ENCODE measurements at places on chromosomes 5 and 9.

DNA sequence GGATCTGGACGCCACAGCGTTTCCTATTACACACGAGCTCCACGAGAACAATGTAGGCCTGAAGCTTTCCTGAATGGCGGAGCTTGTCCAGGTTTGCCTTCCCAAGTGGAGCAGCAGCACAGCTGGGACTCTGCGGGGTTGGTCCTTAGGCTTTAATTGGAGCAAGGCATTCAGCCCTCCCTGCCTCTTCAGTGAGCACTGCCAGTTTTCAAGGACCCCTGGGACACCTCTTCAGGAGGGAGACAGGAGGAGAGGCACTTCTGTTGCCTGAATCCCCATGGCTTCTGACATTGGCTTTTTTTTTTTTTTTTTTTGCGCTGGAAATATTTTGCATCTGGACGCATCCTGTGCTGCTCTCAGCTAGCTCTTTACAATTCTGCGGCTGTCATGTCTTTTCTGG lies 179.4 kb downstream of the SEMA6A start:
- H3K27ac ChIP-seq: peak overlapping the region; percentile 69
- H3K27me3 ChIP-seq: no peaks in the 10 kb centered on the region
- no peak overlapping the region for H3K4me3 ChIP-seq
- no peak for DNase-seq
- no peaks in the 10 kb centered on the region for H3K36me3 ChIP-seq
- H3K4me1 ChIP-seq: peaks cover 11% of the 10 kb centered on the region

- peaks cover 6% of the 10 kb centered on the region for H3K4me1 ChIP-seq
- H3K36me3 ChIP-seq: peaks cover 22% of the 10 kb centered on the region
- H3K27me3 ChIP-seq: no peaks in the 10 kb centered on the region
- H3K4me3 ChIP-seq: no peak overlapping the region
- H3K27ac ChIP-seq: peak overlapping the region; percentile 50
- DNase-seq: no peak
Observed at GRCh38 chr9:124520206-124520596, 13.0 kb upstream of the NR5A1 start.

DNA sequence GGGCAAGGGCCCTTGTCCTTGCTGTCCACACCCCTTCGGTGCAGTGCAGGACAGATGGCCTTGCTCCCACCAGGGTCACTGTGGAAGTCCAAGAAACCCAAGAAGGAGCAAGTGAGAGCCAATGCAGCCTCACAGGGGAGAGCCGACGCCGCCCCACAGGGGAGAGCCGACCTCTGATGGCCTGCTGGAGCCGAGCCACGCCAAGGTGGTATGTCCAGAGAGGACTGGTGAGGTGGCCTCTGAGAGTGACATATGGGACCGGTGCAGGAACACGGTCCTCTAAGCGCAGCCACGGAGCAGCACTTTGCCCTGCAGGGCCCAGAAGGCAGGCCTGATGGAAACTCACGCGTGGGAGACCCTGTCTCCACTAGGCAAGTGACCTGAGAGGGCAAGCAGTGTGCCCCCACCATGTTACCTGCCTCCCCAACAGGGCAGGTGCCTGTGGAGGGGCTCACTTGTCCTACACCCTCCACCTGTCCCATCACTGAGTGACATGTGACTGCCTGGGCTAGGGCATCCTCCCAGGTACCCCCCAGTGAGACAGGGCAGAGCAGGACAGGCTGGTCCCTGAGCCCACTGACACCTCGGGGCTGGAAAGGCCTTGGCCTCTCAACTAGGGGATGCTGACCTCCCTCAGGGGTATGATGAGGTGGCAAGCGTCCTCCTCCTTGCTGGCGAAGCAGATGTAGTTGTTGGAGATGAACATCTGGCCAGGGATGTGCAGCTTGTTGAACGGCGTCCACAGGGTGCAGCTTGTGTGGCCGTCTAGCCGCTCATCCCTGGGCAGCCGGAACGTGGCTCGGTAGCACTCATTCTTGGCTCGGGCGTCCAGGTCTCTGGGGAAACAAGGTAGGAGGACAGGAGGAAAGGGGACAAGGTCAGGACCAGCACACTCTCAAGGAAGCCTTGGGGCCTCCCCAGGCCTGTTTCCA lies 16.7 kb downstream of the TBC1D9B start:
- no peaks in the 10 kb centered on the region for H3K27me3 ChIP-seq
- H3K27ac ChIP-seq: no peak overlapping the region
- no peaks in the 10 kb centered on the region for H3K4me1 ChIP-seq
- no peak for DNase-seq
- peaks cover 97% of the 10 kb centered on the region for H3K36me3 ChIP-seq
- H3K4me3 ChIP-seq: no peak overlapping the region

GRCh38 chr5:73626814-73627313 lies 868 bp downstream of the ARHGEF28 start:
- no peaks in the 10 kb centered on the region for H3K36me3 ChIP-seq
- no peak overlapping the region for H3K27ac ChIP-seq
- H3K4me1 ChIP-seq: peaks cover 5% of the 10 kb centered on the region
- H3K27me3 ChIP-seq: peaks cover 78% of the 10 kb centered on the region

DNA sequence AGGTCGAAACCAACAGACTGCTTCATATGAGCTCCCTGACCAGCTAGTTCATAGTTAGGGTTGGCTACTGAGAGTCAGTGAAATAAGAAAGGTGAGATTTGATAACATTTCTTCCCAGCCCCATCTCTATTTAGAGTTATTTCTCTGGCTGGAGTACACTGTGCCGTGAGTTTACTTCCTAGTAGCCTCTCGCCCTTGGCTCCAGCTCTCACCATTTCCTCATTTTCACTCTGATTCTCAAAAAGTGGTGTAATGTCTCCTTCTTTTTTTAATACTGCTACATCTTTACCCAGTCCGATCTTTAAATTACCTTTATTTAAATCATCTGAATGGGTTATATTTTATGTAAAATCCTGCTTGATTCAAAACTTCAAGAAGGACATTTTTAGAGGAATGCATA lies 100.4 kb upstream of the FAM174A start:
- H3K4me3 ChIP-seq: no peak overlapping the region
- no peak for DNase-seq
- no peaks in the 10 kb centered on the region for H3K36me3 ChIP-seq
- no peak overlapping the region for H3K27ac ChIP-seq
- H3K27me3 ChIP-seq: no peaks in the 10 kb centered on the region
- H3K4me1 ChIP-seq: no peaks in the 10 kb centered on the region

- DNase-seq: no peak
- no peaks in the 10 kb centered on the region for H3K27me3 ChIP-seq
- peaks cover 4% of the 10 kb centered on the region for H3K4me1 ChIP-seq
- no peaks in the 10 kb centered on the region for H3K36me3 ChIP-seq
- no peak overlapping the region for H3K4me3 ChIP-seq
- no peak overlapping the region for H3K27ac ChIP-seq
Observed at GRCh38 chr9:121055642-121056143, 5.6 kb upstream of the C5 start.

- H3K36me3 ChIP-seq: no peaks in the 10 kb centered on the region
- DNase-seq: no peak
- no peaks in the 10 kb centered on the region for H3K4me1 ChIP-seq
- no peak overlapping the region for H3K4me3 ChIP-seq
- H3K27me3 ChIP-seq: peaks cover 31% of the 10 kb centered on the region
Observed at GRCh38 chr5:133259199-133259997, 207.6 kb downstream of the HSPA4 start.

GRCh38 chr9:69785757-69786156 lies 25.9 kb upstream of the PTAR1 start:
- no peak for DNase-seq
- H3K4me3 ChIP-seq: no peak overlapping the region
- H3K36me3 ChIP-seq: no peaks in the 10 kb centered on the region
- no peak overlapping the region for H3K27ac ChIP-seq

Measured in neuronal stem cell (in vitro differentiated cells).